ENCODE measurements at places on chromosomes 1 and 21.

DNA sequence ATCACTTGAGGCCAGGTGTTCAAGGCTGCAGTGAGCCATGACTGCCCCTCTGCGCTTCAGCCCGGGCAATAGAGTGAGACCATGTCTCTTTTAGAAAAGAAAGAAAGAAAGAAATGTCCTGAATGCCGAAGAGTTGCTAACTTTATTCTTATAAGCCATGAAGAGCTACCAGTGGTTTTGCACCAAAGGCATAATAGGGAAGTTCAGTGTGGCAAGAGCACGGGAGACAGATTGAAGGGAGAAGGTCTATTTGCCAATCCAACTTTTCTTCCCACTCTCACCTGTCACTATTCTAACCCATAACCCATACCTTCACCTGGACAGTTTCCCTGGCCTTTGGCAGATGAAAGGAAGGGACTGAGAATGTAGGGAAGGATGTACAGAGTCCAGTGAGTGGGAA is 4.4 kb upstream of the PEA15 start:
- no peak for DNase-seq

DNA sequence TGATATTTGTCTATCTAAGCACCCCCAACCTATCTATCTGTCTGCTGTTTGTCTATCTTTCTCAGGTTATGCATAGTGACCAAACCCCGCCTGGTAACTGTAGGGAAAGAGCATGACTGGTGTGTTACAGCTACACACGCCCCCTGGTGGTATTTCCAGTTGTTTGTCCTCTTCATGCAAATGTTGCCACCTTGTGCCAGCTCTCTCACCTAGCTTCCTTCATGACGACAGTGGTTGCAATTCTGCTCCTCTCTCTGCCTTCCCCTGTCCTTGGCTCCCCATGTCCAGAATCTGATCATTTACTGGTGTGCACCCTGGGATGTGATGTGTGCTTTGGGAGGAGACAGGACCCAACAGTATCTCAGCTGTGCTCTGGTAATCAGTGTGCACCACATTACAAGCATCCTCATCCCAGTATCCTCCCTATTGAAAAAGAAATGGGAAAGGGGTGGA is 8.1 kb upstream of the INKA2 start:
- no peak for DNase-seq

- no peak for DNase-seq
Measured at GRCh38 chr1:12581179-12581578, 36.8 kb downstream of the DHRS3 start.

- peak; percentile 70 for DNase-seq
Measured at GRCh38 chr1:193185901-193186731, at the start of gene B3GALT2. TSS of gene B3GALT2 (minus strand) at chr1:193186613. CDS start at chr1:193181562, 5,051 bp downstream.

GRCh38 chr1:169109561-169110134 is 3.2 kb downstream of the ATP1B1 start:
- no peak for DNase-seq

DNA sequence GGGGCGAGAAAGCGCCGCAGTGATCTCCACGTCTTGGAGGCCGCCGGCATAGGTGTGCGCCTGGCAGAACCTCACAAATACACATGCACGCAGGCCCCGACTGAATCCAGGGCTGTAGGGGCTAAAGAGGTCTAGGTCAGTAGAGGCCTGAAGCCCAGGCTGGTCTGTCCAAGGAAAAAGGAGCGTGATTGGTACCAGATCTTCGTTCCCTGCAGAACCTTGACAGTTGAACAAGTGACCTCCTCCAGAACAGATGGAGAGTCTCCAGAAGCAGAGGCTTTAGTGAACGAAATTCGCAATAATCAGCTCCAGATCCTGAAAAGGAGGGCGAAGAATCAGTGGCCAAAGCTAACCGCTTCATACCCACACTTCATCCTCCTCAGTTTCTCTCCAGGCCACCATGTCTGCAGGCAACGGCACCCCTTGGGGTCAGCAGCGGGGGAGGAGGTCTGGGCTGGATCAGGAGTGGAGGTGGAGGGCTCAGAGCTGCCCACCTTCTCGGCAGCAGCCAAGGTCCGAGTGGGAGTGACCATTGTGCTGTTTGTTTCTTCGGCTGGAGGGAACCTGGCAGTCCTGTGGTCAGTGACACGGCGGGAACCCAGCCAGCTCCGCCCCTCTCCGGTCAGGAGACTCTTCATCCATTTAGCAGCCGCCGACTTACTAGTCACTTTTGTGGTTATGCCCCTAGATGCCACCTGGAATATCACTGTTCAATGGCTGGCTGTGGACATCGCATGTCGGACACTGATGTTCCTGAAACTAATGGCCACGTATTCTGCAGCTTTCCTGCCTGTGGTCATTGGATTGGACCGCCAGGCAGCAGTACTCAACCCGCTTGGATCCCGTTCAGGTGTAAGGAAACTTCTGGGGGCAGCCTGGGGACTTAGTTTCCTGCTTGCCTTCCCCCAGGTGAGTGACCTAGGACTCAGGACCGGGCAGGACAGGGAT is 749 bp upstream of the PEX11B start:
- DNase-seq, result no peak

DNA sequence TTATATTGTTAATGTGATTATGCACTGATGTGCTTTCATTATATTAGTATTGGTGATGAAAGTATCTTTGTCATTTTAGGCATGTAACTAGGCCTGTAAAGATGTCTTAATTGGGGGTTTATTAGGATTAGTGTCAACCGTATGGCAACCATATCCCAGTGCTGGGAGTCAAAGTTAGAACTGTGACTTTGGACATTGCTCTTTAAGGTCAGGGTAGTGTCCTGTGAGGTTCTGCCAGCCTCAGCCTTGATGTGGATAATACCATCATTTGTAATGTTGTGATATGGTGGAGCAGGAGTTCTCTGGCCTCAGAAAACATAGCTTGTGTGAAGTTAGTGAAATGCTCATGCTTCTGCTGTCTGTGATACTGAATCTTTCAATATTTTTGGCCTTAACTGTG is 59.4 kb downstream of the LAMC1 start:
- DNase-seq, result no peak

DNA sequence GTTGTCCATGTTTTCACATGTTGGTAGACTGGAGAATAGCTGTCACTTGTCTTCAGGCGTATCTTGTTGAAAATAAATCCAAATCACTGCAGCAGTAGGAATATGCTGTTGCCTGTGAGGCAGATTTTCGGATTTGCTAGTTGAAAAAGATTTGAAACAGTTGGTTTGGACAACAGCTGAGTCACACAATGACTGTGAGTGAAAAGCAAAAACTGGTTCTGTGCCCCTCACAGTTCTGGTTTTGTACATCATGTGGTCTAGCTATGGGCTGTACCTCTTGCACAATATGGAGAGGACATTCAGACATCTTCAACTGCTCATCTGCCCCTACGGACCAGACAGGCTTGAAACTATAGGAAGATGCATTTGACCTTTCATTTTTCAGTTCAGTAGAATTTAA is 1.8 kb downstream of the ARF1 start:
- no peak for DNase-seq

- DNase-seq, result no peak
Measured at GRCh38 chr1:160789702-160790611, 6.0 kb upstream of the LY9 start.

- no peak for DNase-seq
Measured at GRCh38 chr21:38984982-38985567, 179.3 kb downstream of the ETS2 start.

DNA sequence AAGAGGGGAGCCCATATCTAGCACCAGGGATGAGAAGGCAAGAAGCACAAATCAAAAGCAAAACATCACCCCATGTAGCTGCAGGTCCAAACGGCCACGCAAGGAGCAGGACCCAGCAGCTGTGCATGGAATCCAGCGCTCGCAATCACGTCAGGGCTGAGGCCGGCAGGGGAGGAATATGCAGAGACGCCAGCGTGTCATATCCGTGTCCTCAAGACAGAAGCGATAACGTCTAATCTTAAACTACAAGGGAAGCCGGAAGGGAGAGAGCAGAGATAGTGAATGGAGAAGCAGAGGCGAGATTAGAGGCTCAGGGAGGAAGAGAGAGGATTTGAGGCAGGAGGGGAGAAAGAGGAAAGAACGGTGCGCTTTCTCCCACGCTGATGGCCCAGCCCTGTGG is 39.1 kb downstream of the FBXO2 start:
- no peak for DNase-seq

DNA sequence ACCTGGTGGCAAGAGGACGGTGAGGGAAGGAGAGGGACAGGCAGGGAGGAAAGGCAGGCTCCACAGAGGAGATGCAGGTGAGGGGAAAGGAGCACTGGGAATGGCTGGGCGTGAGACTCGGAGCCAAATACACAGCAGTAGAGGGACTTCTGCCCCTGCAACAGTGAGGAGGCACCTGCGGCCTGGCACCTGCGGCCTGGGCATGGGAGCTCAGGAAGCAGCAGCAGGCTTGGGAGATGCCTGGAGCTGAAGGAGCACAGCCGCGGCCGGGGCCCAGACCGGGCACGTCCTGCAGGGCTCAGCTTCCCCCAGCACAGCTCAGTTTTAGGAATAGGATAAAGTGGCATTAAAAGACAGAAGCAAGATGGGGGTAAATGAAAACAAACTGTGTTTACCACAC is 20.9 kb upstream of the TSPEAR start:
- no peak for DNase-seq

- no peak for DNase-seq
Measured at GRCh38 chr1:13697738-13698137, 2.2 kb upstream of the PRDM2 start.

- DNase-seq, result no peak
Measured at GRCh38 chr1:186739515-186739914, 59.3 kb upstream of the PTGS2 start.

- DNase-seq, result no peak
Measured at GRCh38 chr21:38337793-38338192, 81.0 kb downstream of the KCNJ15 start.

GRCh38 chr1:39269791-39270342 is 65.4 kb downstream of the MACF1 start:
- DNase-seq, result no peak

- DNase-seq, result no peak
Measured at GRCh38 chr1:241068359-241068758, 288.6 kb downstream of the RGS7 start.

GRCh38 chr1:84078108-84078841 is 65.8 kb upstream of the PRKACB start:
- DNase-seq, result peak; percentile 43

DNA sequence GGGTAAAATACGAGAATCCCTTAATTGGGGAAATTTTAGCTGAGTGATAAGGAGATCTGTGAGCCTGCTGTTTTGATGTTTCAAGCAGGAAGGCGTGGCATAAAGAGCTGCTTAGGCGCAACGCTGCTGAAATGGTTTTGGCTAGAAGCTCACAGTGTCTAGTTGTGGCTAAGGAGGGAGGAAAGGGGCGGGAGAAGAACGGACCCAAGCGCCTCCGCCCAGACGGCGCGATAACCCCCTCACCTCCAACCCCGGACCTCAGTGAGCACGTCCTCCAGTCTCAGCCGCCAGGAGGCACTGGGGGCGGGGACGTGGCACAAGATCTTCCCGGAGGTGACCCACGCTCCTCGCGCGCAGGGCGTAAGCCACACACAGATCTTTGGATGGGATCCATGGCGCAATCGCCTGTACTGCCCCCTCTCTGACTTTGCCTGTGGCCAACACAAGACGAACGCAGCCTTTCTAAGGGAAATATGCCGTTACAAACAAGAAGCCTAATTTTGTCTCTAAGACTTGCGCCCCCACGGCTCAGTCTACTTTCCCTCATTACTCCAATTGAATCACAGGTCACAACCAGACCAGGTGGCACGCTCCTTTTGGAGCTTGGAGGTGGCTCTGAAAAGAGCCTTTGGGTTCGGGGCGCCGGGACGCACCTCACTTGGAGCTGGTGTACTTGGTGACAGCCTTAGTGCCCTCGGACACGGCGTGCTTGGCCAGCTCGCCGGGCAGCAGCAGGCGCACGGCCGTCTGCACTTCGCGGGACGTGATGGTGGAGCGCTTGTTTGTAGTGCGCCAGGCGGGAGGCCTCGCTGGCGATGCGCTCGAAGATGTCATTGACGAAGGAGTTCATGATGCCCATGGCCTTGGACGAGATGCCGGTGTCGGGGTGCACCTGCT is 23.4 kb upstream of the RNF187 start:
- no peak for DNase-seq
